ENCODE measurements at places on chromosomes 1 and 21.

DNA sequence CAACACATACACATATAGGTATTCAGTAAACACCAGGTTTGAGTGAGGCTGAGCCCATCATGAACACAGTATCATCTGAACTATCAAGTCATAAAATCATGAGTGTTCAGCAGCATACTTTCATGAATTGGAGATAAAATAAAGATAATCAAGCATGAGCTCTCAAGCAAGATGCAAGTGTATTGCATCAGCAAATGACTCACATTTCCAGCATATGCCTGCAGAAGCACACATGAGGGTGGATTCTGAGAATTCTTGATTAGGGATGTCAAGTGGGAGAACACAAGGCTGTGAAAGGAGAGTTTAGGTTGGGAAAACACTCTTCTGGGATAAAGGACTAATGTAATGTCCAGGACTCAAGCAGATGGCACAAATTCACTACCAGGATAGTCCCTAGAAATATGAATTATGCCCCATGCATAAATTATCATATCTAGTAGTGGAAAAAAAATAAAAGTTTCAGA lies 299.2 kb downstream of the SRGAP2C start:
- DNase-seq = no peak

DNA sequence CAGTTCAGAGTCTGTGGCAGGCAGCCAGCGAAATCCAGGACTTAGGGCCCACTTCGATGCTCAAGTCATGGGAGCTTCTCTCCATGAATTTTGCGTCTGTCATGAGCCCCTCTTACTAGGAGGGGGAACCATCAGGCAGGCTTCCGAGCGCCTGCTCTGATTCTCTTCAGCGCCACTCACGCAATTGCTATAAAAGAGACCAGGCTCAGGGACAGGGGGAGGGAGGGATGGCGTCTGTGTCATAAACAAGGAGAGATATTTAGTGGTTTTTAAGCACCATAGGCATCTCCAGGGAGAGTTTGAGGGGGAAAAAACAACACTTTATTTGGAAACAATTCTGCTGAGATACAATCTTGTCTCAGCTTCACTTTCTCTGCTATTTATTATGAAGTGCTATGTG lies 60.6 kb downstream of the NAV1 start:
- no peak for DNase-seq

DNA sequence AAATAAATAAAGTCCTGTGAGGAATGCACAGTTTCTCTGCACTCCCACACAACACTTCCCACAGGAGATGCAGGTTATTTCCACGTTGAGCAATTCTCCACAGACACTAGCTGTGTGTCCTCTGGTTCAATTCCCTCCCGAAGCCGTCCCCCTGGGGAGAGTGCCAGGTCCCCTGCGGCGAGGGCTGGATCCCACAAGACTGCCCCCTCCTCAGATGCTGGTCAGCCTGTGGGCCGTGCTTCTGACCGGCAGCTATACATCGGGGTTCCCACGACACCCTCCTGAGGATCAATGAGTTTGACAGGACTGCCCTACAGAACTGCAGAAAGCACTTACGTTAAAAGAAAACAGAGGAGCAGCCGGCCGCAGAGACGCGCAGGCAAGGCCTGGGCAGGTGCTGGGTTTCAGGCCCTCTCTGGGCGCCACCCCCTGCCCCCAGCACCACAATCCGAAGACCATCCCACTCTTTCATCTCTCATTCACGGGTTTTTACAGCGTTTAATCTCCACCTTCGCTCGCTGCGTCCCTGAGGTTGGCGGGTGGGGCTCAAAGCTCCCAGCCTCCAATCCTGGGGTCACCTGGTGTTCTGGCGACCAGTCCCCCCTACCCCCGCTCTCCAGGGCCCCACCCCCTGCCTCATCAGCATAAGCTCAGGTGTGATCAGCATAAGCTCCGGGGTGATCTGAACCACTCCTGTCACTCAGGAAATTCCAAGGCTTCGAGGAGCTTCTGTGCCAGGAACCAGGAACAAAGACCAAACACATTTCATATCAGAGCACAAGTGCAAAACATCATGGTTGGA lies 9.3 kb downstream of the SLC35E2B start:
- DNase-seq = peak; percentile 28

DNA sequence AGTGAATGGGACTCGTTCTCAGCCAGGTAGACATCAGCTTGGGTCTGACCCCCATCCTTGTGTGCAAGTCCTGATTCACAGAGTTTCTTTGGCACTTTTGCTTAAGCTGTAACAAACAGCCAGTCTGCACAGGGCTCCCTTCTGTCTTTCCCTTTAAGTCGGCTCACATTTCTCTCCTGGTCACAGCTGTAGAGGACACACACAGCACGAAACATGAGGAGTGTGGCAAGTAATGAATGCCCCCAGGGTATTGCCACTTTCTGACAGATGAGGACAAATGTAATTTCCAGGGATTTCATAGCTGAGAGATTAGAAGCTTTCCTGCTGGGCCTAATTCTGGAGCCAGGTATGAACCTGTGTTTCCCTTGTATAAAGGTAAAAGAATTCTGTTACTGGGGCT lies 423.5 kb downstream of the KIF26B start:
- DNase-seq = no peak

DNA sequence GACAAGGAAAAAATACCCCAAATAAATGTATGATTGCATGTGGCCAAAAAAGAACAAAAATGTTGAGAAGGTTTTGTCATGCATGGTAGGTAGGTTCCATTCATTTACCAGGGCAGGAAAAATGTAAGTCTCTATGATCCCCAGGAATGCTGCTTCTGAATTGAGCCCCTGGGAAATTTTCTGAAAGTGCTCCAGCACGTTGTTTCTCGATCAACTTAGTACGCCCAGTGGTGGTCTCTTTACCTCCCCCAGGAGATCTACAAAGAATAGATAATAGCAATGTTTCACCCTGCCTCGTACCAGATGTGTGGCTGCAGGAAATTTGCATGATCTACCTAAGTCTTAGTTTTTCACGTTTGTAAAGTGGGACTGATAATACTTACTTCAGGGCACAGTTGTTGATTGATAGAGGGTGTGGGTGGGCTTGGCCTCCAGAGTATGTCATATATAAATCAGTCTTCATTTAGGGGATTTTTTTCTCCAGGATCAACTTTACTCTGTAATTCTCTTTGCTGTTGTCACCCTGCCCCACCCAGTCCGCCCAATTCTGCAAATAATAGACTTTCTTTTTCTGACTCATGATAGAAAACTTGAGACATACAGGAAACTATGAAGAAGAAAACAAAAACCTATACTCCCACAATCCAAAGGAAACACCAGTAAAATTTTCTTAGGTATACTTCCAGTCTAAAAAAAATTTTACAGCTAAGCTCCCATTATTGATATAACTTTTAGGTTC lies 462.0 kb upstream of the RUNX1 start:
- no peak for DNase-seq

GRCh38 chr1:204917802-204918201 lies 47.1 kb downstream of the NFASC start:
- DNase-seq = no peak

DNA sequence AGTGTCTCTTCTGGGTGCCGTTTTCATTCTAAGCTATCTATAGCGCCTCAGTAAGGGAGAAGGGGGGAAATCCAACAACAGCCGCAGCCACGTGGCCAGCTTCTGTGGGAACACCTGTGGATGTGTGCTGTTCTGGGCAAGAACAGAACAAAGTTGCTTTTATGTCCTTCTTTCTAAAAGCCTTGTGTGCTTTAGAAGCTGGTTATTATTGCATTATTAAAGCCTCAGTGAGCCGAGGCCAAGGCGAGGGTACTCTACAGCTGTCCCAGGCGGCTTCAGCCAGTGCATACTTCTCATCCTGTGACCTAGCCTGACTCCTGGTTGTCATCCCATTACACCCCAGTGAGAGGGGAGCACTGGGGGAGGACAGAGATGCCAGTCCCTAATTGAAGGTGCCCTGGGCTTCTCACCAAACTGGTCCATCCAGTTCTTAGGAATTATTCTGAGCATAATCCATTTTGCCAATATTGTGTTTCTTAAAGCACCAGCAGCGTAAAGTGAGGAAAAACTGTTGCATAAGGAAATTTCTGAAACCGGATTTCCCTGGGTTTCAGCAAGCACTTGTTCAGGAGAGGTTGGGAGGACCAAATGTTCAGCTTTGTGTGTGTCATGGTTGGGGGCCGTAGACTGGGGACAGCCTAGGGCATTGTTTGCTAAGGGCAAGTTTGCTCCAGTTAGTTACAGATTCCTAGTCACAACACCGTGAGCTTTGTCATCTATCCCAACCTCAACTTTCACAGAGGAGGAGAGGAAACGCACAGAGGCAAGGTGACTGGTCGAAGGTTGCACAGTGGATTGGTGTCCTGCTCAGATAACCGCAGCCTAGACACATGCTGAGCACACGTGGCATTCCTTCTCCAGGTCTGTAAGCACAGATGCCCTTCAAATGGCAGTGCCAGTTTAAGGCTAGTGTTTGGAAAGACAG lies 61.0 kb upstream of the ATP1A1 start:
- no peak for DNase-seq

GRCh38 chr1:62573675-62574074 lies 23.6 kb upstream of the ANGPTL3 start:
- no peak for DNase-seq

- DNase-seq = no peak
These were observed 1106.4 kb downstream of the AMY1C start for GRCh38 chr1:104856091-104856490.

All from left hindlimb (tissue), 1 donor.